ENCODE measurements at places on chromosomes 4 and X.
A peak's percentile ranks its signal among the peaks of the same experiment; 100 is the strongest.

DNA sequence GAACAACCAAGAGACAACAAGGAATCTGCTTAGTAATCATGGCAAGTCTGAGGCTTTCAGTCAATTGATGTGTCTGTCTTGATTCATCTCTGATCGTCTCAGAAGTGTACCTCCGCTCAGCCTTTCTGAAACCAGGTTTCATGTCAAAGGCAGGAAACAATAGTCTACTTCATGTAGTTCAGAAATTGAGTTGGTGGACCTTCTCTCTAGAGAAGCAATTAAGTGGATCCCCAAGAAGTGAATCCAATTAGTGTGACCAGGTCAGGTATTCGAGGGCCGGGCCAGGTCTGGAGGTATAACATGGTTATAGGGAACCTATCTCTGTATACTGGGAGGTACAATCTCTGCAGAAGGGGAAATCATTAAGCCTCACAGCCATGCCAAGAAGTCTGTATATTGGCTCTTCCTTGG, 32.0 kb downstream of the DAPP1 start:
- no peak for DNase-seq
- H3K4me3 ChIP-seq, result no peak overlapping the region

- H3K27me3 ChIP-seq, result no peaks in the 10 kb centered on the region
- no peaks in the 10 kb centered on the region for H3K4me1 ChIP-seq
- no peak overlapping the region for H3K4me3 ChIP-seq
- DNase-seq, result no peak
- H3K36me3 ChIP-seq, result no peaks in the 10 kb centered on the region
Observed at GRCh38 chr4:40363382-40363920, 28.3 kb downstream of the CHRNA9 start.

DNA sequence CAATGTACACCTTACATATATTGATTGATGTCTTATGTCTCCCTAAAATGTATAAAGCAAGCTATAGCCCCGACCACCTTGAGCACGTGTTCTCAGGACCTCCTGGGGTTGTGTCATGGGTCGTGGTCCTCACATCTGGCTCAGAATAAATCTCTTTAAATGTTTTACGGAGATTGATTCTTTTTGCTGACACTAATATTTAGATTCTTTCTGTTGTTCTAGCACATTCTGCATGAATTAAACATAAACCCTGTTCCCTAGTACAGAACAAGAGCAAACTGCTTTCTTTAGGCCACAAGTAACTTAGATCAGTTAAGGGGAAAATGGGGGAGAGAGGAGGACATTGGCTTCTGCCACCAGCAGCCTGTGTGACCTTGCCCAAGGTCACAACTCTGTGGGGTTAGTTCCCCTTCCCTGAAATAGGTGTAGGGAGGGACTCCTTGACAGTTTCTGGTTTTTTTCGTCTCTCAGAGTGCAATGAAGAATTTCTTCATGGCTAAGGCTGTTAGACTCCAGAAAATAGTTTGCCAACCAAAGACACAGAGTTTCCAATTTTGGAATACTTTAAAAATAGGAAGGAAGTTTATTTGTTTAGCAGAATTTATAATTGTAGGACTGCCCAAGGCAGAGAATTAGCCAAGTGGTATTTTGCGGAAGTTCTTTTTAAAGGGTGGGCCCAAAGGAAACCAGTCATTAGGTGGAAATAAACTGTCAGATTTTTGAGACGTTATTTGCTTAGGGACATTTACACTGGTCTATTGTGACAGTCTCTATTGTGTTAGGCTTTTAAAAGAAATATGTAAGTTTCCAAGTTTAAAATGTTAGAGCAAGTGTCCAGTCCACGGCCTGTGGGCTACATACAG, 29.4 kb downstream of the PTTG2 start:
- no peaks in the 10 kb centered on the region for H3K36me3 ChIP-seq
- DNase-seq, result peak; percentile 47
- no peak overlapping the region for H3K4me3 ChIP-seq
- no peaks in the 10 kb centered on the region for H3K27me3 ChIP-seq

DNA sequence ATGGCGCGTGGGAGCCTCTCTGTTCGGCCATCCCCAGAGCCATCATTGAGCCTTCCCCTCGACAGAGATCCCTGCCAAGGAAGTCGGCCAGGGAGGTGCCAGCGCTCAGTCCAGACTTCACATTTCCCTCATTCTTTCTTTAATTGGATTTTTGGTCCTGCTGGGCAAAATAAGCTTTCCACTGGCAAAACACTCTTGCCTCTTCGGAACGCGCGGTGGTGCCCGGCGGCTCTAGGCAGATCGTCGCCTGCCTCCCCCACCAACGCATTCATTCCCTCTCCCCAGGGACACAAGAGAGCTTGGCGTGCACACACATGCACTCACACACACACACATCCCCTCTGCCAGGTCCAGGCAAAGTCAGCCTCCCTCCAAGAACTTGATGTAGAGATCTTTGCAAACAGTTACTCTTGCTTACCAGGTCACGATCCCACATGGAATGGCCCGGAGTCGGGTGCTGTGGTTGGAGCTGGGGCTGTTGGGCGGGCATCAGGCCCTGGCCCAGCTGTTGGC, 257.1 kb downstream of the BCOR start:
- peaks cover 20% of the 10 kb centered on the region for H3K4me1 ChIP-seq
- no peak overlapping the region for H3K27ac ChIP-seq

DNA sequence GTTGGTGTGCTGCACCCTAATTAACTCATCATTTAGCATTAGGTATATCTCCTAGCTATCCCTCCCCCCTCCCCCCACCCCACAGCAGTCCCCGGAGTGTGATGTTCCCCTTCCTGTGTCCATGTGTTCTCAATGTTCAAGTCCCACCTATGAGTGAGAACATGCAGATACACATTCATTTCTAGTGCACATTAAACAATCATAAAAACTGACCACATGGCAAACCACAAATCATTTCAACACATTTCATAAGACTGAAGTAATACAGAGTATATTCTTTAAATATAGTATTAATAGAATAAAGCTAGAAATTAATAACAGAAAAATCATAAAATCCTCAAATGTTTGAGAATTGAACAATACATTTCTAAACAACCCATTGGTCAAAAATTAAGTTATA, 34.1 kb downstream of the PRKG2 start:
- H3K27ac ChIP-seq, result no peak overlapping the region
- no peak overlapping the region for H3K4me3 ChIP-seq
- no peak for DNase-seq
- no peaks in the 10 kb centered on the region for H3K27me3 ChIP-seq
- H3K4me1 ChIP-seq, result no peaks in the 10 kb centered on the region
